HFFc6 (cell line): ENCODE measurements at places on chromosomes 16 and 17.
A peak's percentile ranks its signal among the peaks of the same experiment; 100 is the strongest.

- no peak overlapping the region for H3K27ac ChIP-seq
- H3K27me3 ChIP-seq = peaks cover 52% of the 10 kb centered on the region
- no peaks in the 10 kb centered on the region; the same call in 1 of the 2 replicates for H3K4me1 ChIP-seq
- no peak for DNase-seq
- no peaks in the 10 kb centered on the region for H3K36me3 ChIP-seq
- no peak overlapping the region for H3K4me3 ChIP-seq
Measured at GRCh38 chr17:76994237-76994637, 126.0 kb downstream of the MGAT5B start.

- 0 out of 2 replicates have a peak overlapping the region, but pooled peaks have one; percentile 4 for H3K27ac ChIP-seq
- H3K4me3 ChIP-seq = no peak overlapping the region
- peaks cover 8% of the 10 kb centered on the region for H3K4me1 ChIP-seq
- H3K36me3 ChIP-seq = 0 out of 2 replicates have a peak, but pooled peaks cover 13% of the 10 kb centered on the region
- peaks cover 2% of the 10 kb centered on the region; the same call in 1 of the 2 replicates for H3K27me3 ChIP-seq
Measured at GRCh38 chr17:35645923-35646322, 58.8 kb downstream of the AP2B1 start.

GRCh38 chr16:82730901-82731300 is 104.1 kb downstream of the CDH13 start:
- no peak overlapping the region for H3K27ac ChIP-seq
- DNase-seq = no peak
- no peak overlapping the region for H3K4me3 ChIP-seq
- H3K4me1 ChIP-seq = no peaks in the 10 kb centered on the region
- H3K36me3 ChIP-seq = no peaks in the 10 kb centered on the region

- no peak overlapping the region for H3K4me3 ChIP-seq
- no peak overlapping the region for H3K27ac ChIP-seq
- DNase-seq = no peak
- peaks cover 6% of the 10 kb centered on the region for H3K27me3 ChIP-seq
- no peaks in the 10 kb centered on the region for H3K36me3 ChIP-seq
- H3K4me1 ChIP-seq = no peaks in the 10 kb centered on the region
Measured at GRCh38 chr17:29326023-29326813, 32.3 kb upstream of the NUFIP2 start.

- DNase-seq = no peak
- H3K4me3 ChIP-seq = no peak overlapping the region
- no peaks in the 10 kb centered on the region for H3K27me3 ChIP-seq
- H3K36me3 ChIP-seq = peaks cover 5% of the 10 kb centered on the region
- H3K27ac ChIP-seq = no peak overlapping the region
- H3K4me1 ChIP-seq = peaks cover 24% of the 10 kb centered on the region
Measured at GRCh38 chr16:68134644-68135043, 49.5 kb downstream of the NFATC3 start.

DNA sequence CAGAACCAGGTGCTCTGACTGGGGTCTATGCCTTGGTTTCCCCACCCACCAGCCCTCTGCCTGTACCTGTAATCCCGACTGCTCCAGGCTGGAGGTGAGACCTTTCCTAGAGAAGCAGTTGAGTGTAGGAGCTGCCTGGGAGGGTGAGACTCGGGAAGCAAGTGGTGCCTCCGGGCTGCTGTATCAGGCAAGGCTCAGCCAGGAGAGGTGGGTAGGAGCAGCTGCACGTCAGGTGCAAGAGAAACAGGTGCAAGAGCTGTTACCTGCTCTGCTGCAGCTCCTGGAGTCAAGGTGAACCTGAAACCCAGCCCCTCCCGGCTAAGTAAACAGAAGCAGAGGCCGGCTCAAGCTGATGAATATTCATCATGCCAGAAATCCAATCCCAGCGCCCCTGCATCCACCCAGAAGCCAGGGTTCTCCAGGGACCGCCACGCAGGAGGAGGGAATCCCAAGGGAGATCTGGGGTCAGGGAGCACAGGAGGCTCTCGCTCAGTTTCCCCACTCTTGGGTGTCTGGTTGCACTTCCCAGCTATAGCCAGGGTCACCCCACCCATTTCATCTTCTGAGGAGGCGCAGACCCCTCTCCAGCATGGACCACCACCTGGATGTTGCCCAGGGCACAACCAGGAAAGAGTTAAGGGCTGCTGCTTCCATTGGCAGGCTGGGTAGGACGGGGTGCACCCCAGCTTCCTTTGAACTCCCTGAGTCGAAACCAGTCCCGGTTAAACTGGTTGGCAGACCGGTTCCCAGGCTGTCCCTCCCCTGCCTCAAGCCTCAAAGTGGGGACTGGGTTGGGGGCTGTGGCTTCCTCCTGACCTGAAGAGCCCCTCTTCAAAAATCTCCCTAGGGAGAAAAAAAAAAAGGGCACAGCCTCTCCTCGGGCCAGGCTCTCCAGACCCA is at the start of gene PRR15L:
PRR15L (minus strand) TSS at position 293 of the 900 bp plus-strand sequence. CDS start 4,649 bp downstream, outside the sequence.
- H3K27ac ChIP-seq = no peak within 1 kb of the TSS
- no peak for DNase-seq
- H3K27me3 ChIP-seq = peaks cover 4% of the 10 kb centered on the region
- H3K4me1 ChIP-seq = no peaks in the 10 kb centered on the region
- H3K4me3 ChIP-seq = no peak within 1 kb of the TSS

GRCh38 chr16:59046335-59046734 is 312.2 kb upstream of the GOT2 start:
- peak overlapping the region; percentile 81; the same call in 1 of the 2 replicates for H3K27ac ChIP-seq
- peak; percentile 84 for DNase-seq
- H3K36me3 ChIP-seq = no peaks in the 10 kb centered on the region
- H3K27me3 ChIP-seq = no peaks in the 10 kb centered on the region
- peaks cover 27% of the 10 kb centered on the region; the same call in 1 of the 2 replicates for H3K4me1 ChIP-seq
- no peak overlapping the region for H3K4me3 ChIP-seq

DNA sequence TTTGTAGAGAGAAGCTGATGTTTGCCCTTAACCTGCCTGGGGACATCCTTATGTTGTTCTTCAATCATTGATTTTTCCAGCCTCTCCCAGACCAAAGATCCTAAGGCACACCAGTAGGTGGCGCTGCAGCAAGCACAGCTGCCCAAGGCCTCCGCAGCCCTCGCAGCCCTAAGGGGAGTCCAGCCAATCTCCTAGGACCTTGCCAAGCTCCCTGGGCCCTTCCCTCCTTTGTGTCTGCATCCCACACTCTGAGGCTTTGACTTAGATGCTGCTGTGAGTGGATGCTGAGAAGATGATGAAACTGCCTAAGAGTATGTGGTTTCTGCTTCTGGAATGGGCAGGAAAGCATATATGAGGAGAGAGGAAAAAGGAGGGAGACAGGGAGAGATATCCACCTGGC is 47.1 kb downstream of the SPACA3 start:
- no peaks in the 10 kb centered on the region; the same call in 1 of the 2 replicates for H3K27me3 ChIP-seq
- no peak overlapping the region for H3K27ac ChIP-seq
- no peaks in the 10 kb centered on the region; the same call in 1 of the 2 replicates for H3K4me1 ChIP-seq
- DNase-seq = no peak

DNA sequence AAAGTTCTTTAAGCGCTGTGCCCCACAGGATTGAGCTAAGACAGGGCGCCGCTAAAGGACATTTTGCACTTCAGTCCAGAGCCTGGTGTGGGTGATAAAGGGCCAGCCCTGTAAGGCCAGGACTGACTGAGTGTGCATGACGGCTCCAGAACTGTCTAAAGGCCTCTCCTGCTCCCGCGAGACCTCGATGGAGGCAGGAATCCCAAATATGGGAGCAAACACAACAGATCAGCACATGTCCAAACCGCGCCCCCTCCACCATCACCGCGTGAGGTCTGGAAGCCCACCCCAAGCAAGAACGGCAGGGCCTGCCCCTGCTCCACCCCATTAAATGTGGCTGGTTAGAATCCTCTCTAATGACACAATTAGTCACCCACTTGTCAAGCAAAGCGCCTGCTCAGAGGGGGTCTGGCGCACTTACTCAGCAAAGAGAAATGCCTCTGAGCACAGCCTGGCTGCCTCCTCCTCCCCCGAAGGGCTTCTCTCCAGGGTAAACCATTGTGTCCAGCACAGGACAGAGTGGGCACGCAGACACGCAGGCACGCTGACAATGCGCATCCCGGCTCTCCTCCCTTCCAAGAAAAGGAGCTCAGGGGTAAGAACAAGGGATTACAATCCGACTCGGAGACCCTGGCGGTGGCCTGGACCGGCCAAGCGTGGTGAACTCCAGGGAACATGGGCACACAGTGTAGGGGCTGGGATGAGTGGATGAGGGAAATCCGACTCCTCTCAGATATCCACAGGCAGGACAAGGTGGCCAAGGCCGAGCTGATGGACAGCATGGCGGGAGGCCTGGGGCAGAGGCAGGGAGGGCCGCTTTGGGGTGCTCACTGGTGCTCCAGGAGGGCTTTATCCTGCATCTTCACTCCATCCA is 1.5 kb downstream of the MXRA7 start:
- H3K27ac ChIP-seq = peak overlapping the region; percentile 99
- peak; percentile 99 for DNase-seq
- H3K36me3 ChIP-seq = peaks cover 28% of the 10 kb centered on the region
- H3K4me1 ChIP-seq = peaks cover 49% of the 10 kb centered on the region
- peaks cover 8% of the 10 kb centered on the region for H3K27me3 ChIP-seq

- peaks cover 20% of the 10 kb centered on the region for H3K4me1 ChIP-seq
- no peak for DNase-seq
- H3K36me3 ChIP-seq = no peaks in the 10 kb centered on the region; the same call in 1 of the 2 replicates
- no peak overlapping the region for H3K4me3 ChIP-seq
Measured at GRCh38 chr16:84306564-84306963, 11.9 kb downstream of the WFDC1 start.

DNA sequence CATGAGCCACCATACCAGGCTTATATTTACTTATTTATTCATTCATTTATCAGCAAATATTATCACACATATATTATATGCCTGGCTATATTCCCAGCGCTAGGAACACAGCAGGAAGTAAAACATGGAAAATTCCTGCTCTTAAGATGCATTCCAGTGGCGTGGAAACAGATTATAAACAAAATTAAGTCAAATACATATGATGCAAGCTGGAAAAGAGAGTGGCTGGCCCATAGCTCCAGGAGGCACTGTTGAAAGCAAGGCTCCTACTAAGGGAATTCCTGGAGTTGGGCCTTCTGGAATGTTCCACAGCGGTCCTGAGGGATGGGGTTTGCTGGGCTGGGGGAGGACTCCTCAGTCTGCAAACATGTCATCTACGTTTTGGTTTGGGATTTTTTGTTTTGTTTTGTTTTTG is 18.4 kb downstream of the ADCY9 start:
- H3K36me3 ChIP-seq = peaks cover 7% of the 10 kb centered on the region
- H3K4me1 ChIP-seq = peaks cover 13% of the 10 kb centered on the region; the same call in 1 of the 2 replicates
- DNase-seq = no peak
- no peak overlapping the region for H3K4me3 ChIP-seq
- H3K27me3 ChIP-seq = no peaks in the 10 kb centered on the region

GRCh38 chr16:19499006-19499405 is 22.9 kb downstream of the GDE1 start:
- H3K36me3 ChIP-seq = peaks cover 14% of the 10 kb centered on the region
- DNase-seq = no peak
- no peaks in the 10 kb centered on the region for H3K4me1 ChIP-seq

DNA sequence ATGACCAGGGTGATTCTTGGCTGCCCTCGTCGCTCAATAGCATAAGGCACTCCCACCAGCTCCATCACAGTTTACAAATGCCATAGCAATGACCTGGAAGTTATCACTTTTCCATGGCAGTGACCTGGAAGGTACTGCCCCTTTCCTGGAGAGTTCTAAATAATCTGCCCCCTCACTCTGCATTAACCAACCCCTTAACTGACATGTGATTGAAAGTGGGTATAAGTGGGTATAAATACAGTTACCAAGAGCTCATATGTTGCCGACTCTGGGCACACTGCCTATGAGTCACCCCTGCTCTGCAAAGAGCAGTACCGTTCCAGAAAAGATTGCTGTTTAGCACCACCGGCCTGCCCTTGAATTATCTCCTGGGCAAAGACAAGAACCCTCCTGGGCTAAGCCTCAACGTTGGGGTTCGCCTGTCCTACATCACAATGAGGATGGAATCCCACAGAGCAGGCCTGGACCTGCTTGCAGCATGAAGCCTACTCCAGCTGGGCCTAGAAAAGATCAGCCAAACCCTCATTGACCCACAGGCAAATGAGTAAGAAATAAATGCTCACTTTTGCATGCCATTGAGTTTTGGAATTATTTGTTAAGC is 95.2 kb upstream of the SEC14L1 start:
- no peak overlapping the region for H3K27ac ChIP-seq
- no peak overlapping the region for H3K4me3 ChIP-seq
- peaks cover 9% of the 10 kb centered on the region for H3K4me1 ChIP-seq
- H3K27me3 ChIP-seq = peaks cover 37% of the 10 kb centered on the region
- no peak for DNase-seq

- no peak overlapping the region for H3K4me3 ChIP-seq
- no peaks in the 10 kb centered on the region for H3K27me3 ChIP-seq
- no peaks in the 10 kb centered on the region for H3K36me3 ChIP-seq
- peaks cover 5% of the 10 kb centered on the region for H3K4me1 ChIP-seq
Measured at GRCh38 chr16:122361-122760, 16.1 kb downstream of the NPRL3 start.

DNA sequence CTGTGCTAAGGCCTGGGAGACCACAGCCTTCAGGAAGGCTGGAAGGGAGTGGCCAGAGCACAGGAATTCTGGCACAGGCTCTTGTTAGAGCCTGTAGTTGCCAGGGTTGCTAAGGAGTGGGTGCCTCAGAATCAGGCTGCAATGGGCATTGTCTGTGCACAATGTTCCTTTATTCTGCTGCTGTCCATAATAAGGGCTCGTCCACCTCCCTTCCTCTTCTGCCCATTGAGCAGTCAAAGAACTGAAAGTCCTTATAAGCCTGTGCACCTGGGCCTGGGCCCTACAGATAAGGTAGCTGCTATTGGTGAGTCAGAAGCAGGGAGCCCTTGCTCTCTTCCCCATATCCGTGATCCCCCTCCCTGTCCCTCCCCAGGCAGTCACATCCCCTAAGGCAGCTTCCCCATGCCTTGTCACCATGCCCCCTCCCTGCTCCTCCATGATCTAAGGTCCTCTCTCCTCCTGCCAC is 5.4 kb upstream of the CNGB1 start:
- H3K4me1 ChIP-seq = no peaks in the 10 kb centered on the region
- H3K36me3 ChIP-seq = no peaks in the 10 kb centered on the region
- no peak overlapping the region for H3K27ac ChIP-seq
- peaks cover 46% of the 10 kb centered on the region for H3K27me3 ChIP-seq

- peaks cover 28% of the 10 kb centered on the region for H3K36me3 ChIP-seq
- H3K27ac ChIP-seq = no peak overlapping the region
- H3K4me3 ChIP-seq = no peak overlapping the region
- H3K4me1 ChIP-seq = 0 out of 2 replicates have a peak, but pooled peaks cover 13% of the 10 kb centered on the region
Measured at GRCh38 chr16:56833243-56833970, 31.6 kb upstream of the SLC12A3 start.

GRCh38 chr16:12390074-12390605 is 413.5 kb downstream of the CPPED1 start:
- no peak overlapping the region for H3K27ac ChIP-seq
- H3K36me3 ChIP-seq = peaks cover 26% of the 10 kb centered on the region
- H3K27me3 ChIP-seq = peaks cover 2% of the 10 kb centered on the region
- DNase-seq = no peak

- no peak overlapping the region for H3K4me3 ChIP-seq
- H3K27me3 ChIP-seq = no peaks in the 10 kb centered on the region; the same call in none of the 2 replicates
- H3K27ac ChIP-seq = no peak overlapping the region
- H3K4me1 ChIP-seq = peaks cover 20% of the 10 kb centered on the region
- H3K36me3 ChIP-seq = peaks cover 4% of the 10 kb centered on the region; the same call in 1 of the 2 replicates
Measured at GRCh38 chr16:30110661-30111060, 2.7 kb downstream of the GDPD3 start.

DNA sequence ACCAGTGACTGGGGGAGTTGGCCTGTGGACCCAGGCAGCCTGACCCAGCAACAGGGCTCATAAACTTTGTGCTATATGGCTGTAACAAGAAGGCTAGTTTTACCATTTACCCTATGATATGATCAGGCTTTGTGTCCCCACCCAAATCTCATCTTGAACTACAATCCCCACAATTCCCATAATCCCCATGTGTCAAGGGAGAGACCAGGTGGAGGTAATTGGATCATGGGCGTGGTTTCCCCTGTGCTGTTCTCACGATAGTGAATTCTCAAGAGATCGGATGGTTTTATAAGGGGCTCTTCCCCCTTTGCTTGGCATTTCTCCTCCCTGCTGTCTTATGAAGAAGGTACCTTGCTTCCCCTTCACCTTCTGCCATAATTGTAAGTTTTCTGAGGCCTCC is 111.2 kb upstream of the NLRP1 start:
- H3K36me3 ChIP-seq = peaks cover 6% of the 10 kb centered on the region
- H3K27ac ChIP-seq = no peak overlapping the region
- peaks cover 37% of the 10 kb centered on the region for H3K27me3 ChIP-seq
- DNase-seq = no peak
- H3K4me3 ChIP-seq = no peak overlapping the region
